ENCODE measurements at places on chromosomes 13 and 19.

DNA sequence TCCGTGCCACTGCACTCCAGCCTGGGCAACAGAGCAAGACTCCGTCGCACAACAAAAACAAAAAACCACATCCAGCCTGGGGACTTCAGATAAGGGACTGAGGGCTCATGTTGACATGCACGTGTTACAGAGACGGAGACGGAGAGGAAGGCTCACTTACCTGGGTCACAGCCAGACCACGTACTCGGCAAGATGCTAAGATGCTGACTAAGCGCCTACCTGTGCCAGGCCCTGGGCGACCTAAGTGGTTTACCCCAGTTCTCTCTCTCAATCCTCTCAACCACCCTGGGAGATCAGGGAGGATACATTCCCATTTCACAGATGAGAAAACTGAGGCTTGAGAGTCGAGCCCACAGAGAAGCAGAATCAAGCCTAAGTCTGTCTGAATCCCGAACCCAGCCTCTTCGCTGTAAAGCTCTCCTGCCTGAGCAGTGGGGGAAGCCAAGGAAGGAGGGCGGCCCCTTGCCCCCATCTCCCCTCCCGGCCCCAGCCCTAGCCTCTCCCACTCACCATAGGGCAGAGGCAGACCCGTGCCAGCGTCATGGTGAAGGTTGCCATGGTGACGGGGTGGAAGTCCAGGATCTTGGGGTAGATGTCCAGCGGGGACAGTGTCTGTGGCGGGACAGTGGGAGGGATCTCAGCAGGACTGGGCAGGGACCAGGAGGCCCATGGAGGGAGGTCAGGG lies 13.5 kb downstream of the ERCC2 start:
- DNase-seq, result no peak

GRCh38 chr19:49585023-49585422 lies 3.9 kb downstream of the PRRG2 start:
- DNase-seq, result no peak

- DNase-seq, result no peak
Measured at GRCh38 chr13:78826312-78826711, 167.4 kb upstream of the OBI1 start.

DNA sequence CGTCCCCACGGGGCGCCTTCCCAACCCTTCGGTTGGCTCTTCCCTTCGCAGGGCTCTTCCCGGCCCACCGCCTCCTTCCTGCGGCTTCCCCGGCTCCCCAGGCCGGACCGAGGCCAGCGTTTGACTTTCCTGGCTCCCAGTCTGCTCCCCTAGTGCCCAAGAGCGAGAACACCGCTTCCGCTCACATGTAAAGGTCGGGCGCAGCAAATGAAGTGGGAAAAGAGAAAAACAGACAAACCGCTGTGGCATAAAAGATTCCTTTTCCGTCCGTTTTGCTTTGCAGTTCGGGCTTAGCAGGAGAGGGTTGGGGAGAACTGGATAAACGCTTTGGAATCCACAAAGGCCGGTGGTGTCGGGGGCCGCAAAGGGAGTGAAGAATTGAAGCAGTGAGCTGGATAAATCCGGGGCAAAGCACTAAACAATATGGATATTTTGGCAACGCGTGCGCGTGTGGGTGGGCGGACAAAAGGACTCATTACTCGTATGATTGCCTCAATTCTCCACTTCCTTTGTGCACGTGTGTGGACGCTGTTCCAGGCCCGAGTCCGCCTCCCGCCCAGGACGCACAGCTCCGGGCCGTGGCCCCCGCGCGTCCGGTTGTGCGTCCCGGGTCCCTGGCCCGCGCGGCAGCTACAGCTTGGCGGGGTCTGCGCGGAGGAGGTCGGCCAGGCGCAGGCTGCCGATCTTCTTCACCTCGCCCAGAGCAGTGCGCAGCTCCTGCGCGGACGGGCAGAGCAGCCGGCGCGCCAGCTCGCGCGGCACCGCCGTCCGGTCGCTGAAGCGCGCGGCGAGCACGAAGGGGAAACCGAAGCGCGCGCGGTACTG lies 8.6 kb upstream of the CDX2 start:
- peak; percentile 55 for DNase-seq

DNA sequence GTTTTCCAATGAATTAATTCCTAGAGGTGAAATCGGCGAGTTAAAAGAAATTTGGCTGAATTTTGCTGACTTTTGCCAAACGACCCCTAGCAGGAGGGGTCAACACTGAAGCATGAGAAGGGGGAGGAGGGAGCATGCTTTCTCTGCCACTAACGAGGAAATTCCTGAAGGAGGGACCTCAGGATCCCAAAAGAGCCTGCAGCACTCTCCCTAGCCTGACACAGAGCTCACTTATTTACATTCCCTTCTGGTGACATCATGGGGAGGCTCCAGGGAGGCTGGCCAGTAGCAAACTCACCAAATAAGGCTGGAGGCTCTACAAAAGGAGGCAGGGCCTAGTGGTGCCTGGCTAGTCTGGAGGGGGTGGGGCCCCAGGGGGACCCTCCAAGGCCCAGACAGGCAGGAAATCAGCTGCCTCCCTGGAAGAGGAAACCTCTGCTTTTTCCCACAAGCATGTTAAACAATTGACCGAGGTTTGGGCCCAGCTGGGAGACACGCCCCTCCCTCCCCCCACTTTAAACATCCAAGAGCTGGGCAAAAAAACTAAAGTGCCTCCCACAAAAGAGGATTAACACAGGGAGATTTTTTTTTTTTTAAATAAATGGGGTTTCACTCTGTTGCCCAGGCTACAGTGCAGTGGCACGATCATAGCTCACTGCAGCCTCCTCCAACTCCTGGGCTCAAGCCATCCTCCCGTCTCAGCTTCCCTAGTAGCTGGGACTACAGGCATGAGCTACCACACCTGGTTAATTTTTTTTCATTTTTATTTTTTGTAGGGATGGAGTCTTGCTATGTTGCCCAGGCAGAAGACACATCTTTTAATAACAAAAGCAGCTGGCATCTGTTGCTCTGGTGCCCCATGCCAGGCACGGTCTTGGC lies 2.1 kb downstream of the DAPK3 start:
- peak; percentile 75 for DNase-seq

DNA sequence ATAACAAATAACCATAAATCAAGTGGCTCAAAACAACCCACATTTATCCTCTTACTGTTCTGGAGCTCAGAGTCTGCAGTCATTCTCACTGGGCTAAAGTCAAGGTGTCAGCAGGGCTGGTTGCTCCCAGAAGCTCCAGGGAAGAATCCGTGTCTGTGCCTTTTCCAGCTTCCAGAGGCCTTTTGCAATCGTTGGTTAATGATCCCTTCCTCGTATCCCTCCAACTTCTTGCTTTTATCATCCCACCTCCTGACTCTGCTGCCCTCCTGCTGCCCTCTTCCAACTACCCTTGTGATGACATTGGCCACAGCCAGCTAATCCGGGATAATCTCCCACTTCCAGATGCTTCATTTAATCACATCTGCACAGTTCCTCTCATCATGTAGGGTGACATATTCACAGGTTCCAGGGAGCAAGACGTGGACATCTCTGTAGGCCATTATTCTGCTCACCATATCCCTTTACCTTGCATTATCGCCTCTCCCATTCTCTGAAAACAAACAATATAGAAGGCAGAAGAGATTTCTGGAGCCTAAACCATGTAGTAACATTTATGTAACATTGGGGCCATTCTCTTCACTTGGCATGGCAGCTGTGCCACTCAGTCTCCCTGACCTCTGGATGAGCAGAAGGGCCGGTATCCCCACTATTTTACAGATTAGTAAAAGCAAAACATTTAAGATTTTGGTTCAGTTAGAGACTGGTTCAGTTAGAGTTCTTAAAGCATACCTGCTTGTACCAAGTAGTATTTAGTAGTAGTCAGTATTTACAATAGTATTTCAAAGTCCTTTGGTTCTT lies 53.5 kb downstream of the RFC3 start:
- no peak for DNase-seq

DNA sequence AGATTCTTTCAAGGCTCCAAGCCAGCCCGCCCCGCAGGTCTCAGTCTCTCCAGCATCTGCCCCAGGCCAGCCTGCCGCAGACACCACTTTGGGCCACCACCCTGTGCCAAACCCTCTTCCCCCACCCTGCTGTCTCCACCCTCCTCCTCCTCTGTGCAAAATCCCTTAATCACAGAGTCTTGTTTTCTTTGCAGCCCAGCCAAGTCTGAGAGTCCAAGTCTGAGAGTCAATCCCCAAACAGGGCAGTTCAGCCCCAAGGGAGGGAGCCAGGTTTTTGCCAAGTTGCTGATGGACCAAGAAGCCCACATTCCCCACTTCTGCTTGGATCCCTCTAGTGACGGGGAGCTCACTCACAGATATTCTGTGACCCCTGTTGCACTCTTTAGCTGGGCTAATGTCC lies 3.1 kb downstream of the ADAMTS10 start:
- no peak for DNase-seq

DNA sequence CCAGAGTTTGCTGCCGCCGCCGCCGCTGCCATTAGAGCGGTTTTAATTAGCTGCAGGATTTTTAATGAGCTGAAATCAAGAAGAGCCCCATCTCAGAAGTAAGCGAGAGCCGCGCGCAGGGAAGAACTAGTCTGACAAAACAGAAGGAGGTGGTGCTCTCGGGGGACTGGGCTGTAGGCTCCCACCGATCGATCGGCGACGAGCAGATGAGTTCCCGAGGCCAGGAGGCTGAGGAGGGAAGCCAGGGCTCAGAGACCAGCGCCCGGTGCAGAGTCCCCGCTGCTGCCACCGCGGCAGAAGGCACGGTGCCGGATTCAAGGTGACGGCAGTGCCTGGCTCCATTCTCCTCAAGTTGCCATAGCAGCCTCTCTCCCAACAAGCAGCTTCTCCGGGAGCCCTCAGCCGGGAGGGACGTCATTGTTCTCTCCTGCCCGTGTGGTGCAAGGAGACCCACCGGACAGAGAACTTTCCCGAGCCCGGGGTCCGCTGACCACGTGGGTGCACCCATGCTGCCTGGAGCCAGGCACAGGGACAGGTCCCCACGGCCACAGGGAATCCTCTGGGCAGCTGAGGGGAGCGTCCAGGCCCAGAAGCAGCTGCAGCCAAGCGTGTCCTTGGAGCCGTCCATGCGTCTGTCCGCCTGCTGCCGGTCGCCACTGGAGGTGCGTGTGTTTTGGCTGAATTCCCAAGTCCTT lies 62.9 kb downstream of the CHST8 start:
- peak; percentile 13 for DNase-seq

DNA sequence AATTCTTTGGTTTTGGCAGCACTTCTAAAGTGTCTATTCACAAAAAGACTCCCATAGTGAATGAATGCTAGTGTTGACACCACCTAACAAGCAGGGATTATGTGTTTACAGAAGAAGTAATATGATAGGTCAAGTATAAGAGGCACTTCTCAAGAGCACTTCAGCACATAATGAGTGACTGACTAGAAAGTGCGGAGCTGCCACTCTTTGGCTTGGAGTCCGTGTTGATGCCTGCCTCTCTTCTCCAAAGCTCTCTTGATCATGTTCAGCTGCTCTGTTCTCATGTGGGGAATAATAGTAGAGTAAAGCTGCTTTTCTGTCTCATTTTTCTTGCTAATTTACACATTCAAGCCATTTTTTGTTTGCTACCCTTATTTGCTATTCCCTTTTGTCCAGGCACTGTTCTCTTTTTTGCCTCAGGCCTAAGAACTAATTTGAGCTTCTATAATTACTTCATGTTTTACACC lies 22.7 kb upstream of the MAB21L1 start:
- no peak for DNase-seq

DNA sequence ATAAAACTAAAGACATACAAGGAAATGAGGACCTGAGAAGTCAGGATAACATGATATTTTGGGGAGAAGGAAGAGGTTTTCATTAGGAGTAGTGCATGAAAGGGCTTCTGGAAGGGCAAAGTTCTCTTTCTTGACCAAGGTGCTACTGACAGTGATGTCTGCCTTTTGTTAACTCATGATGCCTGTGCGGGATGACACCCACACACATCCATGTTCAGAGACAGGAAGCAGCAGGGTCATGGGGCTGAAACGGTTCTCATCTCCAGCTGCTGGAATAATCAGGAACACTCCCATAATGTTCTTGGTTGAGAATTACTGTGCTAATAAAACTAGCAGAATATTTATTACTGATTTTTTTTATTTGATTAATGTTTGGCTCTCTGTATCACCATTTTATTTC lies 29.1 kb downstream of the KCNC3 start:
- no peak for DNase-seq

DNA sequence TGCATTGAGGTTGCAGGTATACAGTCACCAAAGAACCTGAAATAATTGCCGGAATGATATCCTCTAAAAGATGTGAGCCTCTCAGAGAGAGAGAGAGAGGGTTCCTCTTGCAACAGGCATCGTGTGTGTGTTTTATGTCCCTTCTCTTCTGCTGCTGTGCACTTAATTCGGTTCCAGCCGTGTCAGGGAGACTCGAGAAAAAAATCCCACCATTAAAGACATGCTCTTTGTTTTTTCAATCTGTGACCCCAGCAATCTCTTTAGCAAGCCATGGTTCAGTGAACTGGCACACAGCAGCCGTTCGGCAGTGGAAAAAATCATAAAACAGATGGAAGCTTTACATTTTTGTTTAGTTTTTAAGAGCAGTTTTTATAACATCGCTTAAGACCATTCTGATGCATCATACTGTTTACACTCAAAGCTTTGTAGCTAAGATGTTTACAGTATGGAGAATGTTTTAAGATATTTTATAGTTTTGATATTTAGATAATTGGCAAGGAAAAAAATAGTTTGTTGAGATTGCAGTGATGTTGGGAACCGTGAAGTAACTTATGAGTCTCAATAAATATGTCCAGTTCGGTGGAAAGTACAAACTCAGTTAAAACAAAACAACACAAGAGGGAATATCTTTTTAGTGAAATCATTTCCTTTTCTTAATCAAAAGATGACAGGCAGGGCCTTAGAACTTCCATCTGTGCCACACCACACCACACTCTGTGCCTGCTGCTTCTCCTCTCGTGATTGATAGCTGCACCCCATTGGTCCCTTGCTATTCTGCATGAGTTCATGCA lies 31.2 kb upstream of the ZNF536 start:
- no peak for DNase-seq

DNA sequence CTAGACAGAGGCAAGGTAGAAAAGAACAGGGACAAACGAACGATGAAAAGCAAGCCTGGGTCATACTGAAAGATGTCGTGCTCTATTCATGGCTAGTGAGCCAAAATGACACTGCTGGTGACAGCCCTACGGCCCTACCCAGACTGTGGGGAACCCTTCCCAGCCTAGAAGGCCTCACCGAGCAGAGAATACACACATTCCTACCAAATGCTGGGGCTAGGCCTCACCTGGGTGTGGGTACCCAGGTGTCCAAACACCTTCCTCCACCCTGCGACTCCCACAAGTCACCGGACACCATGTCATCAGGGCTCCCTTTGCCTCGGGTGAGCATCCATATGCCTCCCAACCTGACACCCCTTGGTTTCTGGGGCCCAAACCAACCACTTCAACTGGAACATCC lies 85.3 kb upstream of the DOCK9 start:
- no peak for DNase-seq

DNA sequence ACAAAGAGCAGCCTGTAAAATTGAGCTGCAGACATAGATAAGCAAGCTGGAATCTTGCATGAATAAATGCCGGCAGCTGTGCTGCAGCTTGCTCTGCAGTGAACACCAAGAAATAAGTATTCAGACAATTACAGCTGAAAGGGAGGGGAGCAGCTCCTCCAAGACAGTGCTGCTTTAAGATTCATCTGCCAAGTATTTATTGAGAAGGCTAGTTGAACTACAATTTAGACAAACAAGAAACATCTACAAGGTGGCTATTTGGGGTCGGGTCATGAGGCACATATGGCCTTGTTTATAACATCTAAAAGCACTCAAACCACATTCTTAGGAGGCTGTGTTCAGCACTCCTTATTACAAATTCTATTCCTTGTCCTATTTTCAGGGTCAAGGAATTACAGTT lies 34.9 kb downstream of the ZNF726 start:
- DNase-seq, result no peak

All from mucosa of descending colon (tissue), 3 donors.